NCI-H187 treated with DMSO at 0.1 percent for 48 hours (cell line): ENCODE measurements at places on chromosomes 1 and 21.

- DNase-seq = no peak
These were observed 109.8 kb downstream of the PATJ start for GRCh38 chr1:61851849-61852669.

GRCh38 chr21:32137266-32137665 is 141.6 kb downstream of the MIS18A start:
- no peak for DNase-seq

DNA sequence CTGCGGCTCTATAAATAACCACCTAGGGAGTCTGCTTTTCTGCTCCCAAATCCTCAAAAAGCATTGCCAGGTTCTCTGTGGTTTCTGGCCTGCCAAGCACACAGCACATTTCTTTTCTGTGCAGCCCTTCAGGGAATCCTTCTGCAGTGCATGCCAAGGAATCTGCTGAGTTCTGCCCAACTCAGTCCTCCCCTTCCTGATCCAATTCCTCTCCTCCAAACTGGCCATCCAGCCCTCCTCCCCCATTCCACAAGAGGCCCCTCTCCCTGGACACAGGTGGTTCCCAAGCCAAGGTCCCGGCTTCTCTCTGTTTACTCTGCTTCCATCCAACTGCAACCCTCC is 61.8 kb downstream of the HIVEP3 start:
- no peak for DNase-seq

DNA sequence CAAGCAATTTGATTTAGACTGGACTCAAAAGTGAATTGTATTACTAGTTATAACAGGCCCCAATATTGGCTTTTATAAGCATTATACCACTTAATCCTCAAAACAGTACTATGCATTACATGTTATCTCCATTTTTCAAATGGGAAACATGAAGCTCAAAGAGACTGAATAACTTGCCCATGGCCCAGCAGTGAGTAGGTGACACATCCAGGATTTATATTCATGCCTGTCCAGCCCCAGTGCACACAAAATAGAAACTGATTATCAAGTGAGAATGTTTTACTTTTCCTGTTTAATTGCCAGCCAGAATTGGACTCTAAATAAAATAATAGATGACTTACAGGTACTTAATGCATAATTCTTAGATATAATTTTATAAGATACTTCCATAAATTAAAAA is 82.9 kb downstream of the NIBAN1 start:
- no peak for DNase-seq

DNA sequence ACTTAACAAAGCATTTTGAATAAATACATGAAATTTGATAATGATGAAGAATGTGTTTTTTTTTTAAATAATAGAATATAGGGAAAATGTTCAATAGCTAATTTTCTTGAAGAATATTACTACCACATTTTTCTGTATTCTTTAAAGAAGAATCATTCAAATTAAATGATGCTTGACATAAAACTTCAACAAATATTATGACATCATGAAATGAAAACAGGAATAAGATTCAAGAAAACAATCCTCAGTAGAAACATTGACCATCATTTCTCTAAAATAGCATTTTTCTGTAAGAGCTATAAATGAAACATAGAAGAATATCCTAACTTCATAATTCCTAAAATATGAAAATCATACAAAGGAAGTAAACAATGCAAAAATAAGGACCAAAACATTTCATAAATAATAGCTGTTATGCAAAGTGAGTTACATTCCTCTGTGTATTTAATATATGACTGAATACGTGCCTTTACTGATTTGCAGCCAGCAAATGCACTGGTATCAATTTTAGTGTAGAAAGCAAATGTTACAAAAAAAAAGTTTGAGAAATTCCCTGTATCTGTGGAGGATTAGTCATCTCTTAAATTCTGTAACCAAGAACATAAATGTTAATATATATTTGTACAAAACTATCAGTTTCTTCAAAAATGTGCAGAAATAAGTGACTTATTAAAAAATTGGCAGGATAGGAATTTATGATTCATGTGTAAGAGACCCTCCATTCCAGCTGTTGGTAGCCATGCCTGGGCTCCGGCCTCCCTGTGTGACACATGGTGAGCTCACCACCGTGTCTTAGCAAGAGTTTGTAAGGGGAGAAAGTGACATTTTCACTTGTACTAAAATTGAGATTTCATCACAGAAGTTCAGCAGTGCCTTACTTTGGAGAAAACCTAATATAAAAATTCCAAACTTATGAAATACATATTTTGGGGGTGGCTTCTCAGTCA is 15.0 kb upstream of the PTPN14 start:
- no peak for DNase-seq

GRCh38 chr1:208907790-208908189 is 663.6 kb upstream of the PLXNA2 start:
- DNase-seq = no peak

GRCh38 chr1:212752934-212753497 is 38.6 kb downstream of the NSL1 start:
- DNase-seq = no peak

DNA sequence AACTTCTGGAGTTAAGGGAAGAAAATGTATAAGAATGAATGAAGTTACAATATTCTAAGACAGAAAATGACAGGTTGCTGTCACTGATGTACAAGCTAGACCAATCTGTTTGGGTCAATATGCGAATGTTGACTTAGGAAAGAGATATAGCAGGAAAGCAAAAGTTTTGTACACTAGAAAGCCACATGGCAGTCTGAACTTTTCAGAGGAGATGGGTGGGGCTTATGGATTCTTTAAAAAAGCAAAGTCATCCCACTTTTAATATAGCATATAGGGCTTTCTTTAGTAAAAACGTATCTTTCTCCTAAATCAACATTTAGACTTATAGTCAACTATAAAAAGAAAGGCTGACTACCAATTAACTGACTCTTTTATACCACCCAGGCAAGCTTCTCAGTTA is 381.2 kb downstream of the PTPRC start:
- DNase-seq = no peak

- DNase-seq = no peak
These were observed 112.5 kb upstream of the PAXBP1 start for GRCh38 chr21:32884062-32884461.

- DNase-seq = no peak
These were observed 7.5 kb downstream of the PTPRU start for GRCh38 chr1:29243871-29244200.

GRCh38 chr21:45253180-45253579 is 34.5 kb downstream of the POFUT2 start:
- no peak for DNase-seq

GRCh38 chr1:71829346-71829745 is 453.0 kb downstream of the NEGR1 start:
- no peak for DNase-seq

GRCh38 chr1:36342426-36343185 is 19.2 kb upstream of the EVA1B start:
- no peak for DNase-seq

GRCh38 chr1:198116069-198116468 is 40.7 kb upstream of the NEK7 start:
- DNase-seq = no peak

GRCh38 chr1:153387785-153388184 is 3.1 kb downstream of the S100A8 start:
- no peak for DNase-seq

GRCh38 chr1:239587066-239587465 is 200.7 kb downstream of the CHRM3 start:
- DNase-seq = no peak

GRCh38 chr1:32470431-32470830 is 5.6 kb downstream of the ZBTB8B start:
- DNase-seq = no peak

DNA sequence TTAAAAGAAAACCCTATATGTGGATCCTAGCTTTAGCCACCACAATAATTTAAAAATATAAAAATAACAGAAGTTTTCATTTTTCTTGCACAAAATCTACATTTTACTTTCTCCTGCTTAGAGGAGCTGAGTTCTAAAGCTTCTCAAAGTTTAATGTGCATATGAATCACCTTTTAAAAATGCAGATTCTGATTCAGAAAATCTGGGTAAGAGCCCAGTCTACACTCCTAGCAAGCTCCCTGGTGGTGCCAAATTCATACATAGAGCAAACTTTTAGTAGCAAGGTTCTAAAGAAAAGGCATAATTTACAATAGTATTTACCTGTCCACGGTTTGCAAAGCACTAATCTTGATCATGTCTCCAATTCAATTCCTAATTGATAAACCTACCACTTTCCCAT is 19.3 kb downstream of the RSBN1 start:
- DNase-seq = no peak
